IMR-90 (cell line): ENCODE measurements at places on chromosomes 11 and 22.
A peak's percentile ranks its signal among the peaks of the same experiment; 100 is the strongest.

GRCh38 chr11:125494974-125495725 is 915 bp downstream of the FEZ1 start:
- peak; percentile 31 for DNase-seq

GRCh38 chr11:117618302-117618981 is 178.6 kb downstream of the DSCAML1 start:
- no peak for DNase-seq

GRCh38 chr11:10709299-10710086 is 15.9 kb upstream of the IRAG1 start:
- DNase-seq = peak; percentile 78

DNA sequence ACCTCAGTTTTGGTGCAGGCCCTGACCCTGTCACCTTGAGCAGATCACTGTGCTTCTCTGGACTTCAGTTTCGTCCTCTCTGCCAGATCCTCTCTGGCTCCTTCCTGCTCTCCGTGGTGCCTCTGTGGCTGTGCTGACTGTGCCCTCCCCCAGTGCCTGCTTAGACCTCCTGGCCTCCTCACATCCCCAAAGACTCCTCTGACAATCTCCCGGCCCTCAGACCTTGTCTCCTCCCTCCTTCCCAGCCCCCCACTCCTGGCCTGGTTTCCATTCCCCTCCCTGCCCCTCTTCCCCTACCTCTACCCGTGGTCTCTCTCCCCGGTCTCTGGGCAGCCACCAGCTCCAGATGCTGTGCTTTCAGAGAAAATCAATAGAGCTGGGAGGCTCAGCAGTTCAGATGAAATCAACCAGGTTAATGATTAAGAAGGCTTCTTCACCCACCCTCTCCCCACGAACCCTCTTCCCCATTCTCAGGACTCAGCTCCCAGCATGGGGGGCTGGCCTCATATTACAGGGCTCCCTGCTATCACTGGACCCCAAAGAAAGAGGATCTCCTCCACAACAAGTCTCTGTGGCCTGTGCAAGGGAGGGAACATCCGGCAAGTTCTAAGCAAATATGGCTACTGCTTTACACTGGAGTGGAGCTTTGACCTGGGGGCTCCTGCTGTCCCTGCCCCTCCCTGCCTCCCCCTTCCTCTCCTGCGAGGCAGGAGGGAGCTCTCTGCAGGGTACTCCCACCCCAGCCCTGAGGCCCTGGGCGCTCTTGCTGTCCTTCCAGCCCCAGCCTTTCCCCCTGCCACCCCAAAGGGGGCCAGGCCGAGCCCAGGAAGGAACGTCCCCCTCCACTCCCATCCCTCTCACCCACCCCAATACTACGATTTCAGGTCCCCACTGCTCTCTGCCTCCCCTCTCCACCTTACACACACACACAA is 8.5 kb downstream of the BACE1-AS start:
- no peak for DNase-seq

DNA sequence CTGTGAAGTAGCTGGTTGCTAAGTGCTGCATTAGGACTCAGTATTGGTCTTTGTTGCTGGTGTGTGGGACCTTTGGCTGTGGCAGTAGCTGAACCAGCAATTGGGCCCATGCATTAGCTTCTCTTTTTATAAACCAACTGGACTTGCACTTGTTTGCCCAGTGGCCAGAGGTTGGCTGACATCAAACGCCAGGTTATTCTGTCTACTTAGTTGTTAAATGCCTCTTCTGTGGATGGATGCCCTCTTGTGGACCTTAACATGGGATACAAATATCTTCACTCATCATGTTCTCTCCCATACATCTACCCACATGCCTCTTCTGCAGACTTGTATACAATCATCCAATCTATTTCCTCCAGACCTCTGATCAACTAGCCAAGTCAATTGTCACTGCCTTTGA is 26.4 kb upstream of the ARHGAP20 start:
- no peak for DNase-seq

DNA sequence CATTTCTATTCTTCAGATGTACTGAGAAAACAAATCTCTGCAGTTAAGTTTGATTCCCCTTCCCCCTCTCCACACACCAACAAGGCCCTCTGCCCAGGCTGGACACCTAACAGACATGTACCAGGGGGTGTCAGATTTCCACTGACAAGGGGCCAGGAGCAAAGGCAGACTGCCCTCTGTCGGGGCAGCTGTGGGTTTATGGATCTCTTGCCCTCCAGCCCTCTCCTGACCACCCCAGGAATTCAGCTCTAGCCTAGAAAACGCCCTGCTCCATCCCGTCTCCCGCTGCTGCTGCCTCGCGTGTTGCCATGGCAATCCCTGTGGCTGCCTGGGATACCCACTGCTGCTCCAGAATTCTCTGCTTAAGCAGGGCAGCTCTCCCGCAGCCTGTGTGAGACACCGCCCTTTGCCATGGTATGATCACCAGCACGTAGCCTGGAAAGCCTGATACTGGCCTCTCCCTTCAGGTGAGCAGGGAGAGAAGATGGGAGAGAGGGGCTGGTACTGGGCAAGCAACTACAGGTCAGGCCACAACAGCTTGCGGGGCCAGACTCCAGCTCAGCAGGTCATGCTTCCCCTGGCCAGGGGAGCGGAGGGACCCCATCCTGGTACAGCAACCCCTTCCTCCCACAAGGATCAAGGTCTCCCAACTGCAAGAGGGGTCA is 41.6 kb downstream of the BUD13 start:
- DNase-seq = peak; percentile 10

DNA sequence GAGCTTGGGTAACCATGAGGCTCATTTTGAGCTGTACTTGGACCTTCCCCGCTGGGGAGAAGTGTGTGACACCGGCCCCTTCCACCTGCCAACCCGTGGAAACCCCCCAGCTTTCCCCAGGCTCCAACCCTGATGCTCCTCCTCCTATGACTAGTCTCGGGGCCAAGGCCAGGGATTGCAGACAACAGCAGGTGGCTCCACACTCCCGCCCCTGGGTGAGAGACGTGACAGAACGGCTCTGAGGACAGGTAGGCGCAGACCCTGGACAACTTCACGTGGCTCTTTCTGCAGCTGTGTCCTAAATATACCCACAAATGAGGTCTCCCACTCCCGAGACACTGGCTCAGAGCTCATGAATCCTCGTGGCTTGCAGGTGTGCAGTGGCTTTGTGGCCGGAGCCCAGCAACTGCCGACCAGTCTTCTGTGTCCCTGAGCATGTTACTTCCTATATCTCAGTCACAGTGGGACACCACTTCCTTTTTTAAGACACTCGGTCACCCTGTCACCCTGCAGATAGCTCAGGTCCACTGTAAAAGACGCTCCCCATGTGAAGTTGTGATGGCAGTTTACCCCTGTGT is 55.2 kb downstream of the NECTIN1 start:
- DNase-seq = no peak

DNA sequence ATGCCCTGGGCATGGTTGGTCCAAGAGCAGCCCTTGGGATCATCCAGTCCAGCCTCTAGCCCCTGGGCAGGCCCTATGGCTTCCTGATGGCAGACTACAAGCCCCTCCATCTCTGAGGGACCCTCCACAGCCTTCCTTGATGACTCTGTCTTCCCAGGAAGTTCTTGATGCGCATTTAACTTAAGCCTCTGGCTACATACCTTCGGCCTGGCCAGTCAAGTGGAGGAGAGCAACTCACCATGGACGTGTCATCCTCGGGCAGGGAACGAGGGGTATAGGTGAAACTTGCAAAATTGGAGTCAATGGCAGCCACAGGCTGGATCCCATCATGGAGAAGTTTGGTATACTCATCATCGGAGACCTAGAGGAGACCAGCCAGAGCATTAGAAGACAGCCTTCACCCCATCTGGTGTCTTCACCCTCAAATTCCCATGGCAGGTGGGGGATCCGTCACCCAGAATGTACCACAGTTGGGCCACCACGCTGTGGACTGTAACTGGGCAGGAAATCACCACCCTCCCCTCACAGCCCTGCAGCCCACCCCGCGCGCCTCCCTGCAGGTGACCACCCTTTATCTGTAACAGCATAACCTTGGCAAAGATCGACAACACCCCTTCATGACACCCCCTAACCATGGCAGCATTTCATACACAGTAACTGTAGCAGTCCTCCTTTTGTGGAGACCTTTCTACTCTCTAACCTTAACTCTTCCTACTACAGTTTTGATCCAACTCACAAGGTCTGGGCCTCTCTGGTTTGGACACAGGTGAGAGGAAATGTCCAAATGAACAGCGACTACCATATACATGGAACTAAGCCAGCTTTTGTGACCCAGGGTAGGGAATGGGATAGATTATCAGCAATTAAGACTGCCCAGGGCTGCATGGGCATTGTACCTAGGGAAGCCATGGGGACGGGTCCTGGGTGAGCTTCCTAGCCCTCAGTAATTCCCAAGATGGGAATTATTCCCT is 91.7 kb downstream of the PDE2A start:
- DNase-seq = no peak

GRCh38 chr11:1669546-1670218 is 27.3 kb upstream of the KRTAP5-6 start:
- DNase-seq = no peak

GRCh38 chr11:65353900-65354264 is 669 bp upstream of the TIGD3 start:
- DNase-seq = no peak

DNA sequence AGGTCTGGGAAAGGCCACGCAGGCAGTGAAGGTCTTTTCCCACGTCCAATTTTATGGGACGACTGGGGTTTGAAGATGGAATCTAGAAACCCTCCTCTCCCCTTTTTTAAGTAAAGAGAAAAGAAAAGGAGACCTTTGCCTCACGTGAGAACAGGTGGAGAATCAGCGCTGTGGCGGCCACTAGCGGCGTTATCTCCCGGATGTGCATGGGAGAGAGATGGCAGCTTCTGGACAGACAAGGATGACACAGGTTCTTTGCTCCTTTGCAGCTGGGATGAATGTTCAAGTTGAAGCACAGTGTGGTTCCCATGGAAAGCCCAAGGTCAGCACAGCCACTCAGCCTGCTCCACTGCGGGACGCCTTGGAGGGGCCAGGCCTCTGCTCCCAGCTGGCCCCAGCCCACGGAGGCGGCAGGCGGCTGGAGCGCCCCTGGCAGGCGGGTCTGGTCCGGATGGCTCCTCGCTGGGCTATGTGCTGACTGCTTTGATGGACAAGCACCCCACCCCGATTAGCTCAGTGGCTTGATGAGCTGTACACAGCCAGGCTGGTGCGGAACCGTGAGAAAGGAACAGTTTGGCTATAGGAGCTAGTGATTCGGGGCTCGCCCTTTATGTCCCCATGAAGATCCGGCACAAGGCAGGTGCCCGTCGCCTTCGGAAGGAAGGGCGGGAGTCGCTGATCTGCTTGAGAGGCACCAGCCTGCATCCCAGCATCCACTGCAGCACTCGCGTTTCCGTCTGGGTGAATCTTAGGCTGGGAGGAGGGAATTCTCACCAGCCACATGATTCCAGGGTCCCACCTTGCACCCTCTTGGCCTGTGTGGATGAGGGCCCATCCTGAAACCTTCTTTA is 14.5 kb upstream of the BID start:
- DNase-seq = no peak

GRCh38 chr11:78905756-78906155 is 331.1 kb upstream of the NARS2 start:
- DNase-seq = no peak

DNA sequence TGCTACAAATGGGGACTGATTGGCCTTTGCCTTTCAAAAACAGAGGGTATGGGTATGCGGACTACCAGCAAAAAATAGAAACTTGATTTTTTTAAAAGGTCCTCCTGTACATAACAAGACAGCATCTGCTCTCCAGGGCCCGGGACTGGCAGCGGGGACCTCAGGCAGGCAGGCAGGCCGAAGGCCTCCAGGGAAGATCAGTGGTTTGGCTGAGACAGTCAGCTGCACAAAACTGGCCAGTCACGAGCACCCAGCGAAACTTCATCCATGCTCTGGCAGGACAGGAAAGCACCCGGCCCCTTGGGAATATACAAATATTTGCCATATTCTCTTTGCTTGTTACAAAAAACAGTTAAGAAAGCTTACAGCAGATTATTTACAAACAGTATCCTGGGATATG is 11.0 kb downstream of the RPL27A start:
- DNase-seq = no peak

- DNase-seq = no peak
Measured at GRCh38 chr11:7436657-7437056, 48.6 kb upstream of the OLFML1 start.

- peak; percentile 37 for DNase-seq
Measured at GRCh38 chr11:64146036-64146955, 19.6 kb downstream of the MACROD1 start.

- DNase-seq = no peak
Measured at GRCh38 chr22:24077416-24077815, 66.3 kb downstream of the CABIN1 start.

DNA sequence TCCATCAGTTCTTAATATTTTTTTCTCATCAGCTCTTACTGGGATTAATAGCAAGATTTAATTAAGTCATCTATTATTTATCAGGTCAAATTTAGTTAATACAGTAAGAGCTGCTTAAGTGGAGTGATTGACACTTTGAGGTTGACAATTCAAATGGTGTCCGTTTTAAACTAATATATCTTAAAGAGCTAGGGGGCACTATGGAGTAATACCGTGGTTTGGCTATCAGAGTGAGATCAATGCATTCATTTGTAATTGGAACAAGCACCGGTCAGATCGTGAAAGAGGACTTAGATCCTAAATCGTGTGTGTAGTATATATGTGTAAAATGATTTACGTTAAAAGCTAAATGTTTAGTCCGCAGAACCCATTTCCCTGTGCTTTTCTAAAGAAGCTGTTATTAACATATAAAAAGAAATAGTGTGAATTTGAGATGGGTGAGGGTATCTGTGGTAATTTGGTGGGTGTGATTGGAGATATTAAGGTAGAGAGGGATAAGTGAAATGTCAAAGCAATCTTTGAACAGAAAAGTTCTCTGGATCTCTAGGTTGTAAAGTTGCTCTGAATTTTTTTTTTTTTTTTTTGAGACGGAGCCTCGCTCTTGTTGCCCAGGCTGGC is 2.3 kb downstream of the SIK2 start:
- peak; percentile 45 for DNase-seq

DNA sequence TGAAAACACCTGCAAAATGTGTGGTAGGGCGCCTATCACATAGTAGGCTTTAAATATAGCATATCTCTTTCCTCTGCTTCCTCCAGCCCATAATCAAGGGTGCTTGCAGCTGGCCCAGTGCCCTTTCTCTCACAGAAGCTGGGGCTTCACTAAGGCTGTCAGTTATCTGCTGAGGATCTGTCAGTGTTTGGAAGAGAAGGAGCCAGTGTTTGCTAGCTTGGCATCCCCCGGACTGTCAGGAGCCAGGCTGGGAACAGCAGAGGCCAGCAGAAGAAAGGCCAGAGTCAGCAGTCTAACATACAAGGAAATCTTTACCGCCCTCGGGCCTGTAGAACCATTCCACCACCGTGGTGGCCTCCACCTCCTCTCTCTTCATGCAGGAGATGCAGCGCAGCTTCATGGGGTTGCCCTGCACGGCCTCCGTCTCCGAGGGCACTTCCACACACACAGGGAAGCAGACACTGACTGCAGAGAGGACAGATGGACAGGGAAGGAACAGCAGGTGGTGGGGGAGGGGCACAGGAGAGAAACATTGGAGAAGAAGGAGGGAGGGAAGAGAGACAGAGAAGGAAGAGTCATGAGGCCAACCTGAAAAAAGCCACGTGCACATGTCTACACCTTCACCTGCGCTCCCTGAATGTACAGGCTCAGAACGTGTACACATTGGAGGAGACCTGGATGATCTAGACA is 9.0 kb downstream of the SCN3B start:
- DNase-seq = no peak
